HS-5 (cell line): ENCODE measurements at places on chromosomes 3 and 15.
A peak's percentile ranks its signal among the peaks of the same experiment; 100 is the strongest.

DNA sequence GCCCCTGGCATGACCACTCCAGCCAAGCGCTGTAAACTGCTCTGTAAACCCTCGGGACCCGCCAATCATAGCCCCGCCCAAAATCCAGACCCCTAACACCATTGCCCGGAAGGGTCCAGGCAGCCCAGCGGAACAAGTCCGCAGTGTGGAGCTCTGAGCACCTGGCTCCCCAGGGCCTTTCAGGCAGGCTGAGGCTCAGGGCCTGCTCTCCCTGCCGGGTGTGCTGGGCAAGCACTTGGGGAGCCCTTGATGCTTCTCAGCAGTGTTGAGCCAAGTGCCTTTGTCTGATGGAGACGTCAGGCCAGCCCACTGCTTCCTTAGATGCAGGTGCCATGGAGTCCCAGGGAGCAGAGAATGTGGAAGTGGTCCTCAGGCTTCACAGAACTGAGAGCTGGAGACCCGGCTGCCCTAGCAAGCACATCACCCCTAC lies 106.2 kb downstream of the TLE3 start:
- no peak for DNase-seq

- no peak for DNase-seq
Measured at GRCh38 chr3:20222274-20222673, 36.3 kb upstream of the SGO1 start.

GRCh38 chr15:63440756-63441155 lies 59.1 kb upstream of the CA12 start:
- DNase-seq = no peak

DNA sequence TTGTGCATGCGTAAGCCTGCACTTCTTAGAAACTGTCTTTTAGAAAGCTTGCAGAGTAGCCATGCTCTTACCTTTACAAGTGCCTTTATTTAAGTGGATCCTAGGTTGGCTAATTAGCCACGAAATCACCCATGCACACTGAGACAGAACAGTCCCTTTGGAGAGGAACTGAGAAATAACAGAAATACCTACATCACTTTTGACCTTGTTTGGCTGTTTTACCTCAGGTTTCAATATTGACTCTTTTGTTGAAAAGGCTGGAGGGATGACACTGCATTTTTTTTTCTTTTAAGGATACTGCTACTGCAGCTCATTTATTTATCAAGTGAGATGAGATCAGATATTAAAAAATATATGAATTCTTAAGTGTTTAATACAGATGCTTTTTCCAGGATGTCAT lies 155.6 kb upstream of the GOLIM4 start:
- DNase-seq = no peak

- DNase-seq = no peak
Measured at GRCh38 chr3:51538115-51538458, 432 bp upstream of the RAD54L2 start.

DNA sequence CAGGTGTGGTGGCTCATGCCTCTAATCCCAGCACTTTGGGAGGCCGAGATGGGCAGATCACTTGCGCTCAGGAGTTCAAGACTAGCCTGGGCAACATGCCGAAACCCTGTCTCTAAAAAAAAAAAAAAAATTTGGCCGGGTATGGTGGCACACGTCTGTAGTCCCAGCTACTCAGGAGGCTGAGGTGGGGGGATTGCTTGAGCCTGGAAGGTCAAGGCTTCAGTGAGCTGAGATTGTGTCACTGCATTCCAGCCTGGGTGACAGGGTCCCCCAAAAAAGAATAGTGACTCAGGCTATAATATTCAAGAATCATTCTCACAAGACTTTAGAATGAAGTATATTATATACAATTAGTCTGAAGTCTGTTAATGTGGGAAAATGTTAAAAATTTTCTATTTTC lies 70.5 kb upstream of the PLXND1 start:
- no peak for DNase-seq

DNA sequence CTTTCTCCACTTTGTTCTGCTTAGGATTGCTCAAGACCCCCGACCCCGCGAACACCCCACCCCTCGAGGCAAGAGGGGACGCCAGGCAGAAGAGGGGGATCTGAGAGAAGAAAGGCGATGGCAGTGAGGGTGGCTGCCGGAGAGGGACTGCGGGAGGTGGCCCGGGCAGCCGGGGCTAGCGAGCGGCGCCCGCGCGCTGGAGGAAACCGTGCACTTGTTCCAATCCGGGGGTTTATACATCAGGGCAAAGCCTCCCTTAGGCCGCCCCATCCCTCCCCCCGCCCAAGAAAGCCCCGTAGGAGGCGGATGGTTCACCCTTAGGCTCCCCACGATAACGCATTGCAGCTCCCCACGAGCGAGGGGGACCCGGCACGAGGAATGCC lies 475 bp downstream of the ERC2 start:
- no peak for DNase-seq

- DNase-seq = no peak
Measured at GRCh38 chr3:151589311-151589710, 128.4 kb upstream of the IGSF10 start.

DNA sequence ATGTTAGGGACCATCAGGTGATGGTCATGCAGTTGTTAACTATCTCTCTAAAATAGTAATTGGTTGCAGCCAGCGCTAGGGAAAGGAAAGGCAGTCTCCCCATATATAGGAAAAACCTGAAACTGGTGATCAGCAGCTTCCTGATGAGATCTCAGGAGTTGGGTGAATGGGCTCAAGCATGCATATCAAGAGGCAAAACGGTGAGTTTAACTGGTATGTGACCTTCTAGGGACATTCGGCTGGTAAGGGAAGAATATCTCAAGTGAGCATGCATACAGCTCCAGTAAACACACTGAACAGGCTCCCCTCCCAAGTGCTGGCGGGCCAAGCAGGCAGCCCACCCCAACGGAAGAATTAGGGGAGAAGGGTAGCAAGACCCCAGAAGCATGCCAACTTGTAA lies 49.3 kb upstream of the ROBO2 start:
- no peak for DNase-seq

DNA sequence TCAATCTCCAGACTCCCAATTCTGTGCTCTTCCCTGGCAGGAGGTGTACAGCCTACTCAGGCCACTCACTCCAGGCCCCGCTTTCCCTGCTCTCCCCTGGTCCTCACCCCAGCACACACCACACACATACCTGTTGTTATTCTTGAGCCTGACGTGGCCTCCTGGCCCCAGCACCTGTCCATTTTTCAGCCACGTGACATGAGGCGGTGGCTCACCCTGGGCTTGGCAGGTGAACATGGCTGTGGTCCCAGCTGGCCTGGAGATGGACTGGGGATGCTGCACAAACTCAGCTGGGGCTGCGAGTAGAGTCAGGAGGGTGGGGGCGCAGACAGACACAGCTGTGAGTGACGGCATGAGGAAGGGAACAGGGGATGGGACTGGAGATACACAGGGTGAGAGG lies 27.3 kb downstream of the RNU5B-1 start:
- DNase-seq = no peak

DNA sequence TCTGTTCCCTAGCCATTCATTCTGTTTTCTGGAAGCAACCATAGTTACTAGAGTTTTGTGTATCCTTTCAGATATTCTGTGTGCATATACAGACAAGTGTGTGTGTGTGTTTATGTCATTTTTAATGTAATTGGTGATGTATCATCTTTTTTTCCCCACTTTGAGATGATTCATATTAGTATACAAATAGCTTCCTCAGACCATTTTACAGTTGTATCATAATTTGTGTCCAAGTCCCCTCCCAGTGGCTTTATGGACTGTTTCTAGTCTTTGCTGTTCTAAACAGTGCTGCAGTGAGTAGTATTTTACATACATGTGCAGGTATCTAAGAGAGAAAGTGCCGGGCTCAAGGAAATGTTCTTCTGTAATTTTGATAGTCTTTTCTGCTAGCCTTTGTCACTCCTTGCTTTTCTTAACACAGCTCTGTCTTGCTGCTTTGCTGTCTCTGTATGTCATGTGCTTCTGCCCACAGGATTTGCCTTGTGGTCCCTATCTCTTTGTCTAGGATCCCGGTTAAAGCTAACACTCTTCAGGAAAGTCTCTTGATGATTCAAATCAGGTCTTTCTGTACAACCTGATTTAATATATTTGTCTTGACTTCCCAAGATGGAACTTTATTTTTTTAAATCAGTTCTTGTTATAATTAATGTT lies 31.5 kb upstream of the FBXL22 start:
- DNase-seq = no peak

- peak; percentile 24 for DNase-seq
Measured at GRCh38 chr15:50940506-50940905, 32.0 kb downstream of the AP4E1 start.

DNA sequence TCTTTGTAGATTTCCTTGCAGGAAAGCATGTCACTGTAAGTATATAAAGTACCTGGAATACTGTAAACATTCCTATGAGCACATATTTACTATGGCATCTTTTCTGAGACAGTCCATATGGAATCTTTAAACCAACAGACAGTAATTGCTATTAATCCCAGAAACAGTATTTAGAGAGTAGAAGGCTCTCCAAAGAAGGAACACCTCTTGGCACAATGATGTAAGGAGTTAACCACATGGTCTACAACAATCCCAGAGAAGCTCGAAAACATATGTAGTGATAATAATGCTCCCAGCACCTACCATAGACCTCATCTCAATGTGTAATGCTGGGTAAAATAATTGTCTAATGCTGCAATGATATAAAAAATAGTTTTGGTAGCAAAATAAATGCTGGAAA lies 95.8 kb upstream of the IL12A start:
- DNase-seq = no peak

- no peak for DNase-seq
Measured at GRCh38 chr15:101250873-101251829, 697 bp downstream of the CHSY1 start.

DNA sequence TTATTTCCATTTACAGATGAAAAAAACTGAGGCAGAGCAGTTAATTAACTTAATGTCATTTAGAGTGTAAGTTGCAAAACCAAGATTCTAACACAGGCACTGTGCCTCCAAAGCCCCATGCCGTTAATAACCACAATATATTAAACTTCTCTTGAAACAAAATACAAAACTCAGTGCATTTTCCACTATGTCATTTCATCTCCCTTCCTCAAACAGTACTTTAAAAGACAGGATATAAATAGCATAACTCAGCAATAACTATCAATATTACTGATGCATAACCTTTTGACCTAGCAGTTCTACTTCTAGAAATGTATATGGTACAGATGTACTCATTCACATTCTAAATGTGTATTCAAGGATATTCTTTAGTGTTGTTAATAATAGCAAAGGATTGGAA lies 5.1 kb upstream of the TASOR start:
- DNase-seq = no peak

- DNase-seq = no peak
Measured at GRCh38 chr3:25728101-25728500, 55.1 kb downstream of the NGLY1 start.

GRCh38 chr3:15064299-15064834 lies 748 bp downstream of the MRPS25 start:
- DNase-seq = no peak

GRCh38 chr3:129599073-129599472 lies 7.4 kb downstream of the PLXND1 start:
- no peak for DNase-seq

DNA sequence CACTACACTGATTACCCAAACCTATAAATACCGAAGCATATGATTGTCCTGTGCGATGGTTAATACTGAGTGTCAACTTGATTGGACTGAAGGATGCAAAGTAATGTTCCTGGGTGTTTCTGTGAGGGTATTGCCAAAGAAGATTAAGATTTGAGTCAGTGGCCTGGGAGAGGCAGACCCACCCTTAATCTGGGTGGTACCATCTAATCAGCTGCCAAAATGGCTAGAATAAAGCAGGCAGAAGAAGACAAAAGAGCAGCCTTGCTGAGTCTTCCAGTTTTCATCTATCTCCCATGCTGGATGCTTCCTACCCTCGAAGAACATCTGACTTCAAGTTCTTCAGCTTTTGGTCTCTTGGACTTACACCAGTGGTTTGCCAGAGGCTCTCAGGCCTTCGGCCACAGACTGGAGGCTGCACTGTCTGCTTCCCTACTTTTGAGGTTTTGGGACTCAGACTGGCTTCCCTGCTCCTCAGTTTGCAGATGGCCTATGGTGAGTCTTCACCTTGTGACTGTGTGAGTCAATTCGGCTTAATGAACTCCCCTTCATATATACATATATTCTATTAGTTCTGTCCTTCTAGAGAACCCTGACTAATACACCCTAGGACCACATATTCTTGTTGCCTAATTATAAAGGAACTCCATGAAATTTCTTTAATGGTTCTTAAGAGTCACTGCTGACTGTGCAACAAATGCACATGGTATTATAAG lies 31.7 kb downstream of the CSNK1G1 start:
- no peak for DNase-seq

GRCh38 chr3:20038699-20039465 lies 1.4 kb upstream of the KAT2B start:
- DNase-seq = no peak

GRCh38 chr3:48013288-48013980 lies 2.8 kb downstream of the MAP4 start:
- DNase-seq = peak; percentile 45

- no peak for DNase-seq
Measured at GRCh38 chr15:45120081-45120972, 6.2 kb downstream of the DUOXA2 start.

GRCh38 chr3:38011111-38011510 lies 18.3 kb downstream of the PLCD1 start:
- no peak for DNase-seq

DNA sequence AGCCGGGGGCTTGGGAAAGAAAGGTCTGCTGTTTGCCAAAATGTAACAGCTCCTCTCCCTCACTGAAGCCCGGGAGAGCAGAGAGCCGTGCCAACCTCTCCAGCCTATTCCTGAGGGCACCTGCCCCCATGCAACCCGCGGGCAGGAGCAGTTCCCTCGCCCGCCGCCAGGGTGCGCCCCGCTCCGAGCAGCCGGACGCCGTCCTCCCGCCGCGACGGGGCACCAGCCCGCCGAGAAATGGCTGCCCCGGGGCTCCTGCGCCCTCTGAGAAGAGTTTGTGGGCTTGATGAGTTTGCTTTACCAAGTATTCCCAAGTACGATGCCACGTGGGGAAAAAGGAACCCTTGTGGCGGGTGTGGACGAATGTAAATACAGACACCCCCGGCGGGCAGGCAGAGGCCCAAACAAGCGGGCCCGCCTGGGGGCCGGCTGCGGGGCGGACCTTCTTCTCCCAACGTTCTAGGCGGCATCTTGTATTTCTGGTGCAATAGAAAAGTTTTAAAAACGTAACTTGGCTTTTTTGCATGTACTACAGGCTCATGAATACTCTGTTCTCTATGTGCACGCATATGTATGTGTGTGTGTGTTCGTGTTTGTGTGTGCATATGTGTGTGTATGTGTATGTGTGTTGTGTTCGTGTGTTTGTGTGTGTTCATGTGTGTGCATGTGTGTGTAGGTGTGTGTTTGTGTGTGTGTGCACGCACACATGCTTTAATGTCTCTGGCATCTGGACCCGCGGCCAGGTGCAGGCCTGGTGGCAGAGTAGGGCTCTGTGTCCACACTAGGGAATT lies 162.9 kb downstream of the CHSY1 start:
- no peak for DNase-seq

- DNase-seq = no peak
Measured at GRCh38 chr3:13120289-13120927, 47.2 kb upstream of the IQSEC1 start.

DNA sequence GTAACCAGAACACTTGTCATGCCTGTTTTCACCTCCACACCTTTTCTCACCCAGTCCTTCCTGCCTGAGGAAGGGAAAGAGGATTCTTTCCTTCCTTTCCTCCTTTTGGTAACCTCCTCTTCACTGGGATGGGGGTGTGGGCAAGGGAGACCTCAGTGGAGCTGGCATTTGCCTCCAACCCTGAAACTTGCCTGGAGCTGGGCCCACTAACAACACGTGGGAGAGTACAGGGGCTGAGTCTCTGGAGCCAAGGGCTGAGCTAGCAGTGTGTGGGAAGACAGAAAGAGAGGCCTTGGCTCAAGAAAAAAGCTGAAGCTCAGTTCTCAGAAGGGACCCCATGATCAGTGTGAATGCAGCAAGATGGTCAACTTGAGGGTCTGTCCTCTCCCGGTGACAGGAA lies 86.6 kb upstream of the SLC6A11 start:
- DNase-seq = no peak
